Lung microvascular endothelial cell (primary cell): ENCODE measurements at places on chromosomes 16 and 17. TPM values are rescaled to one million over a fixed set of nuclear protein-coding genes. Genes with fewer than 3 reads are reported as not detected.
A peak's percentile ranks its signal among the peaks of the same experiment; 100 is the strongest.

DHRS7C gene
- not detected in 2 replicates for total RNA-seq

DNA sequence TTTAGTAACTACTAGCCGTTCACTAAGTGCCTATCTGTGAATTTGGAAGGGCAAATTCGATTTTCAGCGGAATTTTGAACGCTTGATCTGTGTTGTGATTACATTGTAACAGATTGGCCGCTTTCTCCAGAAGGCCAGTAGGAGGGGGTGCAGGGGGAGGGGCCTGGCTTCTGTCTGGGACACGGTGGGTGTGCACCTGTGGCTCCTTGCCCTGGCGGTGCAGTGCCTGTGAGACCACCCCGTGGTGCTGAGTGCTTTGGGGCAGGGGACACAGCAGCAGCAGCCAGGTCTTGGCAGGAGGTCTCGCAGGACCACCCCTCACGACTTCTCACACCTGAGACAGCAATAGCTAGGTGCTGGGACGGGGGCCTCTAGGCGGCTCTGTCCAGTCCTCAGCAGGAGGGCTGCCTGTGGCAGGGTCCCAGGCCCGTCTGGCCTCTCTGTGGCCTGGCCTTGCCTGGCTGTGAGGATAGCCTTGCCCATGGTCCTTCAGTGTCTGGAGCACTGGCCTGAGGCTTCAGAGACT, 1.8 kb downstream of the UBE2I start:
- DNase-seq = no peak

DNA sequence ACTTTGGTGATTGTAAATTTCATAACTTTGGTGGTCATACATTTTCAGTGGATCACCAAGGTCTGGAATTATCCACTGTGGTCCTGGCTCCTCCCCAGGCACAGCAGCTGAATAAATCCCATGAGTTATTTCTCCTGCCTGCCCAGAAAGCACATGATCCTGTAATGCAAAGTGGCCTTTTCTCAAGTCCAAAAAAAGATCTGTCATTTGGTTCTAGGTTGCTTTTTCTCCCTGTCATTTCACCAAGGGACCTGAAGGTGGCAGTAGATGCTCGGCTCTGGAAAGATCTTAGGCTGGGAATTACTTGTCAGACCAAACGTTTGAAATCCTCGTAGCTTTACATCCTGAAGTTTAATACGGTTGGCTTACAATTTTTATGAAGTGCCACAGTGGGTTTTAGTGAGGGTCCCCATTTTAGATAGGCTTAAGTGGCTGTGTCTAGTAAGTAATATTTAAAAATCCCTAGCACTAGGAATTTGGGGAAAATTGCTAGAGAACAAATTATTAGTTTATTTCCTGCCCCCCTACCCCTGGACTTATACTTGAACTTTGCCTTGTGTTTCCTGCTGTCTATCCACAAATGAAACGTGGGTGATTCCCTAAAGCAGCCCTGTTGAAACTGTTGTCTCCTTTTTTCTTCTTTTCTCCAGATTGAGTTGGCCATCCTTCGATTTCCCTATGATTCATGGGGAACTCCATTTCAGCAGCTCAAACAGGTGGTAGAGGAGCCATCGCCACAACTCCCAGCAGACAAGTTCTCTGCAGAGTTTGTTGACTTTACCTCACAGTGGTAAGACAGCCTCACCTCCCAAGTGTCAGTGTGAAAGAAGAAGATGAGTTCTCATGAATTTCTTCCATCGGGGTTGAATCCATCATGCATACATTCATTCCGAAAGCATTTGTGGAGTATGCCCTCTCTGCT, 111.7 kb downstream of the MAP2K6 start:
- peak; percentile 77 for DNase-seq

DNA sequence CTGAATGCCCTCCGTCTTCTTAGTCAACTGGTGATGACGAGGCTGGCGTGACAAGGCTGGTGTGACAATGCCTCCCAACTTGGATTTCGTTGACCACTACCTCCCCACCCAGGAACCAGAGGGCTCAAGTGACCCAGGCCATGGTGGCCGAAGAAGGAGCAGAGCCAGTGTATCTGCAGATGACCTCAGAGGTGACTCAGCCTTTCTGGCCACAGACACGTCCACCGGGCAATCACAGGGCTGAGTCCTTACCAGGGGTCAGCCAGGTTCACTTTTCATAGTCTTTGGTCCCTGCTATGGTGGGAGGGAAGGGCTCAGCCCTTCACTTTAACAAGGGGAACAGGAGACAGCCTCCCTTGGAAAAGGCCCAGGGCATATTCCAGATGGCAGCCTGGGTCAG, 116.3 kb downstream of the MAF start:
- no peak for DNase-seq

SULT1A4 gene
- 1.8 and 8.3 TPM in 2 replicates for total RNA-seq

SYCE1L gene
- 2.0 and 2.8 TPM in 2 replicates for total RNA-seq

DYNLL2 gene
- 8.5 and 14.7 TPM in 2 replicates for total RNA-seq

DNA sequence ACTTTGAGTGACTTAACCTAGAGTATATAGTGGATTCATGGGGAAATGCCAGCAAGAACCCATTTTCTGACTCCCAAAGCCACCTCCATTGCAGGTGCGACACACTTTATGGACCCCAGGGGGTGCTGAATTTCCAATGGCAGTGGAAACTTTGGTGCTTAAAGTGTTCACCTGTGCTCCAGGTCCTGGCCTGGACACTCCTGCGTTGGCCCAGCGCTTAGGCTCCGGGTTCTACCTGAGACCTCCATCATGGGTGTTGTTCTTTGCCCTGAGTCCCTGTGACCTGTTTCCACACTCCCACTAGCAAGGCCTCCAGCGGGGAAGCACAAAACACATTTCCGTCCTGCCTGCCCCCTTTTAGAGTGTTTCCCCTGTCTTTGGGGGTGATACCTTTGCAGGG, 3.0 kb downstream of the CCNF start:
- DNase-seq = no peak
